ENCODE measurements at places on chromosomes 7 and 10. TPM values are rescaled to one million over a fixed set of nuclear protein-coding genes. Genes with fewer than 3 reads are reported as not detected.
A peak's percentile ranks its signal among the peaks of the same experiment; 100 is the strongest.

DNA sequence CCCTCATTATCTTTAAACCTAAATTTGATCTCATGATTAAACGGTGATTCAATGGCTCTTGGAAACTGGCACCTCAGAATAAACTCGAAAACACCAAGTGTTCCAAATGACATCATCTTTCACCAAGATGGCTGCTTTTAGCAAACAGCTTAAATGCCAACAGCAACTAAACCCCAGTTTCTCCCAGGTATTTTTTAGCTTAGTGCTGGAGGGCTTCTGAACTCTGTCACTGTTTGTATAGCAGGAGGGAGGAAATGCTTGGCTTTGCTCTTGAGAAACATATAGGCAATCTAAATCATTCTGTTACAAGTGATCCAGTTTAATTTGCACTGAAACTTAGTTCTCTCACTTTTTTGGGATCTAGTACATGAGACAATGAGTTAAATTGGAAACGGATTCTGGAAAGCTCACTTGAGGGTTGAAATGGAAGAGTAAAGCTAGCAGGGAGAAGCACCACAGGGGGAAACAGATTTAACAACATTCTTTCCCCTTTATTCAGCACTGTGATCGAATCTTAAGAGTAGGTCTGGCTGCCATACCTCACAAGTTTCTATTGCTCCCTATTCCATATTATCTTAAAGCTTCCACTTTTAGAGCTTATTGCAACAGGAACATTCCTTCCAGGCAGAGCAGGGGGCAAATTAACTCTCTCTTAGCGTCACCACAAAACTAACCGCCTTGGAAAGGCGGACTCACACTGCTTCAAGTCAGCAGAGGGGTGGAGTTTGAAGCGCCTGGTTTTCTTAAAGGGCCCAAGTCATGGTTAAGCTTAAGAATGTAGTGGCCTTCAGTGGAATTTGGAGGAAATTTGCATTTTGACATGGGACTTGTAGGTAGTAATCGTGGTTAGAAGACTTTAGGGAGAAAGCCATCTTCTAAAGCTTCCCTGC is 1.8 kb upstream of the CCDC6 start:
- no peak for DNase-seq

DNA sequence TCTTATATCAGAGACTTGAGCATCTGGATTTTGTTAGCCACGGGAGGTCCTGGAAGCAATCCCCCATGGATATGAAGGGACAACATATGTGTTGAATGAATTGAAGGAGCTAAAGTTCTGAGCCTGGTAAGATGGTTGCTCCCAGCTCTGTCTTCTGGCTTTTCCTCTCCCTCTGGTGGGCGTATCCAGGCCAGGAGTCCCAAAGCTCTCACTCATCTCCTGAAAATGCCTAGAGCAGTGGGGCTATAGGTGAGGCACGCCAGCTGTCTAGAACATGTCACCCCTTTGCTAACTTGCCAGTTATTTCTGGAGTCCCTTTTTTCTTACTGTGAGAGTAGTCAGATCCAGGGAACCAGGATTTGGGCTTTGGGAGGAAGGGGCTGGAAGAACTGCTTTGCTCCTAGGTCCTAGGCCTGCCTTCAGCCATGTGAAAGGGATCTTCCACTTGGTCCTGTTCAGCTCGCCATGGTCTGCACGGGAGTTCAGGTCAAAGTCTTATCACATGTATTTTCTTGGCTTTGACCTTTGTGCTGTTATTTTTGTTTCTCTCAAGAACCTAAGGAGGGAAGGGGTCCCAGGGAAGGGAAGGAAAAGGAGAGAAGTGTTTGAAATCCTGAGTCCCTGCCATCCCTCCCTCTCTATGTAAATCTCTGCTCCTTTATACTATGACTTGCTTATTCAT is 73.6 kb downstream of the MINPP1 start:
- DNase-seq = no peak

The SPDYE8 gene
- not detected for total RNA-seq

The C7orf57 gene
- 0.29 TPM for total RNA-seq

- no peak for DNase-seq
Observed at GRCh38 chr10:29279779-29280487, 8.9 kb upstream of the LYZL1 start.

DNA sequence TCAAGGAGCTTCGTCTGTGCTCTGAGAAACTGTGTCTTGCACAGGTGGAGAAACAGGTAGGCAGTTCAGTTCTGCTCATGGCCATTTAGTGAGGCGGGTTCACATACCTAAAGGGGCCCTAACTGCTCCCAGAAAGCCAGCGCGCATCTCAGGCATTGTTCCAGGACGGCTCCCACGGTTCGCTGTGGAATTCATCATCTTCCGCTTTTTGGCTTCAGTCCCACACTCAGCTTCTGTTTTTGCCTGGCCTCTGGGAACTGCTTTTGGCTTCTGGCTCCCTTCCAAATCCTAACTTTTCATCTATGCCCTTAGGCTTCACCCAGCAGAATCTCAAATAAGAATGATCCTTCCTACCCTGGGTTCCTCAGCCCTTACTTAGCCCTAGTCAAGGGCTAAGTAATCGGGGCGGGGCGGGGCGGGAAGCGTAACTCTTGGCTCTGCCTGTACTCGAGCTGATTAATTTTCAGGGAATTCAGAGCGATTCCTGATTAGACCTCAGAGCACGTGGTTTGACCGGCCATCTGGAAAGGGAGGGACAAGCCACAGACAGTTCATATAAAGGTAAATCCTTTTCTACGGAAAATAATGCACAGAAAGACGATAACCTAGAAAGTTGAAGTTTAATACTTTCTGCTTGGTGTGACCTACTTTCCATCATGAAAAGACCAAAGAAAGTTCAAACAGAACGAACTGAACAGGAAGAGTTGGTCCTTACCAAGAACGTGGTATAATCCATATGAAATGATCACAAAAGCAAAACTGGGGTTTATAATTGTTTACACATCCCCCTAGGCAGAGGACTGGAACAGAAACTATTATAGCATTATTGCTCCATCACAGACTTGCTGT is 105.7 kb downstream of the ST8SIA6 start:
- peak; percentile 22 for DNase-seq

DNA sequence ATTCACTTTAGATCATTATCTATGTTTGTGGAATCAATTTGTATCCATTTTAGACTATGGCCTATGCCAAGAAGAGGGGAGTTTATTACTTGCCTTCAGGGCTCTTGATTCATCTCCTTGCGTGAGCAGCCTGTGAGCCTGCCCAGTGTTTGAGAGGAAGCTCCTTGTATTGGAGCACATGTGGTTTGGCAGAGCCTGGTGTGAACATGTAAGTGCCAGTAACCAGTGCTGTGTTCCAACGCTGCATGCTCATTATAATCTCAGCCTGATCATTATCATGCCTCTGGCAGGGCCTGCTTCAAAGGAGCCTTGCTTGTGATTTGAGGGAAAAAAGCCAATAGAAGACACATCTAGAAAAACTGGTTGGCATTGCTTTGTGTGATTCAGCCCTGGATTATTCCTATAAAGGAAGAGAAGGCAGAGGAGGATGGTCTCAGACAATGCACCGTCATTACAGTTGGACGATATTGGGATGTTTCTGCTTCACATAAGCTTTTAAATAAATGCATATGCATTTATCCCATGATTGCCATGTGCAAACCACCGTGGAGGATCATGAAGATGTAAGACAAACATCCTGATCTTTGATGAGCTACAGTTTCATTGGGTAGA is 203.4 kb upstream of the AHR start:
- peak; percentile 48 for DNase-seq

The EGR2 gene
- 9.3 TPM for total RNA-seq

- peak; percentile 36 for DNase-seq
Observed at GRCh38 chr10:102841827-102842345, 4.7 kb upstream of the CYP17A1 start.

Measured in upper lobe of left lung (tissue), 6 donors.